ENCODE measurements at places on chromosomes 12 and 14.

DNA sequence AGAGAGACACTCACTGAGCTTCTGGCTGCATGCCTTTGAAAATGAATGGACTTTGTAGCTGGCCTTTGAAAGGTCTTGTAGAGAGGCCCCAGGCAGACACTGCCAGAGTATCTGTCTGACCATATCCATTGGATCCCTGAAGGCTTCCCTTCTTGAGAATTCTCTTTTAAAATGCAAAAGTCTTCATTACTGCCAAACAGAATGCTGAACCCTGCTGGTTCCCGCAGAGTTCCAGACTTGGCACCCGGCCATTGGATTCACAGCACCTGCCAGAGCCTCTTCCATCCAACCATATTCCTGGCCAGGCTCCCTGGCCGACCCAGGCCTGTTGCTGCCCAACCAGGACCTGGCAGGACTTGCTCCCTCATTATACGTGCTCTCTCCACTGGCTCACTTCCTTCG, 182.5 kb downstream of the GXYLT1 start:
- no peak for DNase-seq

DNA sequence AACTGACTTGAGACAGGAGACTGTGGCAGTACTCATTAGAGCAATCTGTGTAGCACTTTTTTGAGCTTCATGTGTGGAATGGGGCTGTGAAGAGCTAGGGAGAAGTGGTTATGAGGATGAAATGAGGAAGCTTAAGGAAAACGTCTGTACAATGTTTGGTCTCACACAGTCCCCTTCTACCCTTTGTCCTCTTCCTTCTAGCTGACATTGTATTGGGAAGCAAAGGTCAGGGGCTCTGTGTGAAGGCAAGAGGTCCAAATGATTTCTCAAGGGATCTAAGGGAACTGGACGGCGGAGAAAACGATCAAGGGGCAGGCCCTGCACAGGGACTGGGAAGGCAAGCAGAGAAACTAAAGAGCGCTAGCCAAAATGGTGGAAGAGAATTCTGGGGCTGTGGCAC, 13.1 kb upstream of the CIPC start:
- DNase-seq: no peak

DNA sequence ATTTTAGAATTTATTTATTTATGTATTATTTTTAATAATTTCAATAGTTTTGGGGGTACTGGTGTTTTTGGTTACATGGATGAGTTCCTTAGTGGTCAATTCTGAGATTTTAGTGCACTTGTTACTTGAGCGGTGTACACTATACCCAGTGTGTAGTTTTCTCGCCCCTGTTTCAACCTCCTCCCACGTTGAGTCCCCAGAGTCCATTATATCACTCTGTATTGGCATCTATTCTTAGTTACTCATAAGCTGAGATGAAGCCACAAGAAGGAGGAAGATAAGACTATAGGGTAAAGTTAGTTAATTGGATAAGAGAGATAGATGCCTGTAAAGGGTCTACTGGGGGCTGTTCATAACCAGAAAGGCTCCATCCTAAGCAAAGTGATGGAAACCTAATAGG, 4.0 kb downstream of the C1S start:
- DNase-seq: no peak

- DNase-seq: no peak
Observed at GRCh38 chr12:3995306-3995705, 122.1 kb upstream of the PARP11 start.

DNA sequence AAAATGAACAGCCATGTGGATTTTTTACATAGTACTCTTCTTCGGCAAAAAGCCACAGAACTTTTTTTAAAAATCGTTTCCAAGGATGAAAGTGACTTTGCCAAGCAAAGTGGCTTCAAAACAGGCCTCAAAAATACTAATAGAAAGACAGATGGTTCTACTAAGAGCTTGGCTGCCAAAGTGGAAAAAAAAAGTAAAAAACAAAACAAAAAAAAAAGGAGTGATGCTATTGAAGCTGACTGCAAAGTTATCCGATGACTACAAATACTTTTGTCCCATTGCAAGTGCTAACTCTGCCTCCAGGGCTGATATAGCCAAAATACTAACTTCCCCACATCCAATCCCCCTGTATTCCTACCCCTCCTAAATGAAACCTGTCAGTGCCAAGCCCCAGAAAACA, 277.6 kb downstream of the SOX5 start:
- no peak for DNase-seq

DNA sequence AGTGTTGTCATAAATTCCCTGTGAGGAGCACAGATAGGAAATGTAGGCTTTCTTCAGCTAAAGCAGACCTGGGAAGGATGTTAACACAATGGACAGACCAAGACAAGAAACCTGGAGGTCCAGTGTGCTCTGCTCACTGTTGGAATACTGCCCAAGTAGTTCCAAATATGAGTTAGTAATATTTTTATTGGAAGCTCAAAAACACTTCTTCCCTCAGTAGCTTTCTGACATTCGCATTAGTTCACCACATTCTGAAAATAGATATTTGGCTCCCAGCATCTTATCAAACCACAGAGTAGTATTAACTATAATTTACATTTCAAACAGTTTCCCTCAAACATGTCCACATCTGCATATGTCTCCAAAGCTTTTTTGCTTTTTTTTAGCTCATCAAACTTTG, 74.8 kb upstream of the PYGL start:
- no peak for DNase-seq

DNA sequence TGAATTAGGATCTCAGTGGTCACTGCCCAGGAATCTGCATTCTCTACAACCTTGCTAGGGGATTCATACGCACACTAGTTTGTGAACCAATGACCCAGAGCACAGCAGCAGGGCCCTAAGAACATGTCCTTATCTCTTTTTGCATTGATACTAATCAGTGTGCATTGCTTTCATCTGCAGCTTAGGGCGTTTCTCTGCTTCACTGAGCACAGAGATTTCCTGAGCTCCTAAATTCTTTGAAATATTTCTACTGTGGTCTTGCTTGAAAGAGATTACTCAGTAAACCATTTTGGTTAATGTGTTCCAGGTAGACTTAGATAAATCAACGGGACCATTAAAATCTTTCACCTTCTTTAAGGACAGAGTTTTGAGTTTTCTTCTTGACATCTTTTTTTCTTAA, 351.3 kb upstream of the KITLG start:
- no peak for DNase-seq

- DNase-seq: peak; percentile 10
Observed at GRCh38 chr12:63151623-63152320, 771 bp upstream of the AVPR1A start.

- DNase-seq: no peak
Observed at GRCh38 chr12:80938397-80938796, 663 bp upstream of the LIN7A start.

GRCh38 chr12:127455347-127456265, 811.4 kb upstream of the TMEM132C start:
- no peak for DNase-seq

- DNase-seq: no peak
Observed at GRCh38 chr12:68158432-68158831, 1.1 kb downstream of the IFNG start.

GRCh38 chr14:89141862-89142261, 275.2 kb downstream of the FOXN3 start:
- DNase-seq: no peak

DNA sequence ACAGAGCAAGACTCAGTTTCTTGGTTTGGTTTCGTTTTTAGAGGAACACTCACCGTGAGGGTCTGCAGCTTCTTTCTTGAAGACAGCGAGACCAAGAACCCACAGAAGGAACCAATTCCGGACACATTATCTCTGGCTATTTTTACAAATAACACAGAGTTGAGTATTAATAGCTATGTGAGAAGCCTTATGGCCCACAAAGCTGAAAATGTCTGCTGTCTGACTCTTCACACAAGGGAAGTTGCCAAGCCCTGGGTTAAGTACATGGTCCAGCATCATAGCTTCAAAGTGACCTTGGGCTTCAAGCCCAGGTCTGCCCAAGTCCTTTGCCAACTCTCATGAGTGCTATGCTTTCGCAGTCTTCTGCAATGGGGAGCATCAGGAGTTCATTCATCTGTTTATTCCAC, 2.6 kb upstream of the LGMN start:
- no peak for DNase-seq

- DNase-seq: no peak
Observed at GRCh38 chr12:39352471-39353017, 90.4 kb downstream of the KIF21A start.

All from activated naive CD8-positive, alpha-beta T cell treated with anti-CD3 and anti-CD28 coated beads for 36 hours (primary cell).